ENCODE measurements at places on chromosomes 3 and 15.
A peak's percentile ranks its signal among the peaks of the same experiment; 100 is the strongest.

GRCh38 chr3:100833483-100833882 lies 124.2 kb downstream of the TFG start:
- DNase-seq = no peak

GRCh38 chr3:45611628-45612081 lies 17.1 kb downstream of the LIMD1 start:
- no peak for DNase-seq

- no peak for DNase-seq
Measured at GRCh38 chr15:91974321-91974720, 120.8 kb downstream of the SLCO3A1 start.

GRCh38 chr3:110779581-110779980 lies 292.0 kb upstream of the NECTIN3 start:
- no peak for DNase-seq

DNA sequence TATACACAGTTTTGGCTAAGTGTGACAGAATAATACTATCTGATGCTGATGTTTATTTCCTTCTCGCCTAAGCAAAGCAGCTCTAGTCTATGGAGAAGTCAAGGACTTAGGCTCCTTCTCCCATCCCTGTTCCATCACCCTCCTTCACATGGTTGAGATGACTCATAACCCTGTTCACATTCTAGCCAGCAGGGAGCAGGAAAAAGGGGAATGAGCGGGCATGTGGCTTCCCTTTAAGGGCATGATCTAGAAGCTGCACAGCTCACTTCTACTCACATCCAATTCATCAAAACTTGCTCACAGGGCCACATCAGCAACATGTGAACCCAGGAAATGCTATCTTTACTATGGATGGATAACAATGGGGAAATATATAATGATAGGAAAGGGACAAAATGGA lies 40.9 kb downstream of the CBLB start:
- DNase-seq = peak; percentile 90

DNA sequence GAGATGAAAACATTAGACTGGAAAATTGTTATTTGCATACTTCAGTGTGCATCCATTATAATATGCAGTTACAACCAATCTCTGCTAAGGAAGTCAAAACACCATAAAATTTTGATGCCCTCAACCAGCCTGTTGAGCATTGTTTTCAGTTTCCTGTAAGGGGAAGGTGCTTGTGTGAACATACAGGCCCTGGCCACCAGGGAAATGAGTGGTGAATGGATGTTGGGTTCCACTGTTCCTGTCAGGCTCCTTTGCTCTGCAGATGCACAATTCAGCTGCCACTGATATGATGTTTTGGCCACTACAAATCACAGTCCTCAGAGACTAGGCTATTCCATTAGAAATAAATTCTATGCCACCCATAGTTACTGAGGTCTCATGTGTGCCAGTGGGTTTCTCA lies 184.6 kb downstream of the SYNPR start:
- no peak for DNase-seq

GRCh38 chr15:54082836-54083492 lies 104.7 kb downstream of the UNC13C start:
- peak; percentile 44 for DNase-seq

DNA sequence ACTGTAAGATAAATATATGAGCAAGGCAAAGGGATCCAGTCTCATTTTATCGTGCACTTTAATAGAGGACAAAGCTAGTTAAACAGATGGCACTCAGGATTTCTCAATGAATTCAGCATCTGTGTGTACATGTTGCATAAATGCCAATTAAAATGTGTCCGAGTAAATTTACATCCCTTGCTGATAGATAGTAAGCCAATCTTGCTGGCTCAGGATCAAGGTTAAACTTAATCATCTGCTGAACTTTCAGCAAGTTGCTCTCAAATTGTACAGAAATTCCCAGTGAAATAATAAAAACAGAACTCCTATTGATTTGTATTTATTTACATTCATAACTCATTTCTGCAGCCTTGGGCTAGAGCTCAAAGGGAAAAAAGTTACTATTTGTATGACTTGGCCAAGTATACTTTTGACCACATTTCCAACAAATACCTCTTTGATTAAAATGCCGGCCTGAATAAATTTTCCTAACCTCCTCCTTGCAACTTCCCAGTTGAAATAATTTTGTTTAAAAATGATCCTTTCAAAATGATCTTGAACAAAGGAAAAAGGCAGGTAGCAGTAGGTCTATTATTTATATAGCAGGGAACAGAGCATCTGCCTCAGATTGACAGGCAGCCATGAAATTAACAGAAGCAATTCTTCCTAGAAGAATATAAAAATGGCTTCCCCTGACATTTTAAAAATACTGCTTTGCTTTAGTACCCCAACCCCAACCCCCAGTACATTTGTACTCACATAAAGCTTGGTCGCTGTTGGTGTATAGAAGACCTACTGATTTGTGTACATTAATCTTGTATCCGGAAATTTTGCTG lies 1001.9 kb downstream of the ROBO1 start:
- no peak for DNase-seq

DNA sequence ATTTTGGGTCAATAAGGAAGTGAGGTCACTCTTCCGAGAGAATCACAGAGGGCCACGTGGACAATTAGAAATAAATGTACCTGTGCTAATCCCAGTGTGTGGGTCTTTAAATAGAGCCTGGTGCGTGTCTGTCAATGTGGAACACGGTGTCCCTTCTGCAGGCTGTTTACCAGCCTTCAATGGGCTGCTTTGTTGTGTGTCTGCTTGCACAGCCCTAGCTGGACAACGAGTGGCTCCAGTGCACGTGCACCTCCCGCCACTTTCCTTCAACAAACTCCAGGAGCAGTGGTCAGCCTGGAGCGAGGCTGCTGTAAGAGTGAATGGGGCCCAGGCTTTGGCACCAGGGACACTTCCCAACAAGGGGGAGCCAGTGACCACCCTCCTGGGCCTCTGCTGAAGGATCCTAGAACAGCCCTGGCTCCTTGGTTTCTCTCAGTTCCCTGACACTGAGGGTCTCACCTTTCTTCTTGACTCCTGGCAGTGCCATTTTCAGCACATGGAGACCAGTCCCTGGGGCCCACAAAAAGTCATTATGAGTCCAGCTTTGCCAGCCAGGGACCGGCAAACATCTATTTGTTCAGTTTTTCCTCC lies 76.1 kb downstream of the ISG20 start:
- no peak for DNase-seq

- DNase-seq = no peak
Measured at GRCh38 chr15:60355148-60355857, 42.5 kb downstream of the ANXA2 start.

DNA sequence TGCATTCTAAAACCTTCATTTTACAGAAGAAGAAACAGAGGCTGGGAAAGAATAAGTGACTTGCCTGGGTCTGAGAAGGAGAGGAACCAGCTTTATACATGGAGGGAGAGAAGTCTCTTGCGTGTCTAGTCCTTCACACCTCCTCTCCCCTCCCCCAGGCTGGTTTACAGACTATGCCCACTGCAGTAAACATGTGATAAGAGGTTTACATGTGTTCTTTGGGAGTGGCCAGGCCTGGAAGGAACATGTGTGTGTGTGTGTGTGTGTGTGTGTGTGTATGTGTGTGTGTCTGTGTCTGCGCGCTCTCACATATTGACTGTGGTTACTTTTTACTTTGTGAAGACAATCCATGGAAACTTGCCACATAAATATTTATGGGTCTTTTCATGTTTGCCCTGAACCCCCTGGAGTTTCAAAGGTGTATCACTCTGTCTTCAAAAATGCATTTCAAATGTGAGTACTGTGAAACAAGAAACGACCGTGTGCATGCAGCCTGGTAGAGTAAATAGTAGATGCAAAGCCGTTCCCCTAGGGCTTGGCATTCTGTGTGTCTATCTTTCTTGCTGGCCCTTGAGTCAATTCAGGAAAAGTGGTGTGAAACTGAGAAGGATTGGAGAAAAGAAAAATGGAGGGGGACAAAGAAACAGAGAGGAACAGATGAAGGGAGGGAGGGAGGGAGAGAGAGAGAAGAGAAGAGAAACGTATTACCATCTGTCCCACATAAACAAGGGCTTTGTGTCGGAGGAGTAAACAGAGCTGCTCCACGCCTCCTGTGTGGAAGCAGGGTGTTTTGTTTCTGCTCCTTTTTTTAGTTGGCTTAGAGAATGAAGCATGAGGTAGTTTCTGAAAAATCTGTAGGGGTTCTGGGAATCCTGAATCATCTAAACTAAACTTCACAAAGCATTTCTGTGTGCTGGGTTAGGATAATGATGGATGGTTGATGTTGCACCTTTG lies 51.7 kb downstream of the CLDN11 start:
- no peak for DNase-seq

Data from suppressor macrophage treated with lipopolysaccharide for 1 hour (primary cell).